ENCODE measurements at places on chromosomes 6 and 20. TPM values are rescaled to one million over a fixed set of nuclear protein-coding genes. Genes with fewer than 3 reads are reported as not detected.

- no peaks in the 10 kb centered on the region for H3K36me3 ChIP-seq
- H3K4me3 ChIP-seq = no peak overlapping the region
- DNase-seq = no peak
- no peak overlapping the region for H3K27ac ChIP-seq
Measured at GRCh38 chr6:37041521-37041920, 36.1 kb downstream of the FGD2 start.

GRCh38 chr20:39960522-39961428 lies 728.3 kb downstream of the MAFB start:
- no peak overlapping the region for H3K4me3 ChIP-seq
- H3K27ac ChIP-seq = no peak overlapping the region
- no peaks in the 10 kb centered on the region for H3K36me3 ChIP-seq

- no peak overlapping the region for H3K27ac ChIP-seq
- DNase-seq = peak; percentile 85
- H3K36me3 ChIP-seq = no peaks in the 10 kb centered on the region
- no peak overlapping the region for H3K4me3 ChIP-seq
Measured at GRCh38 chr20:7113577-7114466, 346.3 kb downstream of the BMP2 start.

The CDH4 gene
- 1.5 TPM for total RNA-seq

The OR2H1 gene
- total RNA-seq = not detected

- H3K36me3 ChIP-seq = peaks cover 68% of the 10 kb centered on the region
- H3K27ac ChIP-seq = no peak overlapping the region
- no peak overlapping the region for H3K4me3 ChIP-seq
- no peaks in the 10 kb centered on the region for H3K4me1 ChIP-seq
- no peaks in the 10 kb centered on the region for H3K27me3 ChIP-seq
Measured at GRCh38 chr6:30601436-30601814, 15.6 kb downstream of the PPP1R10 start.
